Motor neuron (in vitro differentiated cells): ENCODE measurements at places on chromosomes 1 and 21.
A peak's percentile ranks its signal among the peaks of the same experiment; 100 is the strongest.

GRCh38 chr1:52323731-52324130, 42.3 kb downstream of the CC2D1B start:
- no peak for ATAC-seq

GRCh38 chr1:63936276-63936675, 162.5 kb downstream of the ROR1 start:
- no peak for ATAC-seq

GRCh38 chr1:200302192-200302920, 107.5 kb downstream of the ZNF281 start:
- peak; percentile 69 for ATAC-seq

GRCh38 chr1:169460191-169460833, 25.4 kb downstream of the SLC19A2 start:
- ATAC-seq: no peak

DNA sequence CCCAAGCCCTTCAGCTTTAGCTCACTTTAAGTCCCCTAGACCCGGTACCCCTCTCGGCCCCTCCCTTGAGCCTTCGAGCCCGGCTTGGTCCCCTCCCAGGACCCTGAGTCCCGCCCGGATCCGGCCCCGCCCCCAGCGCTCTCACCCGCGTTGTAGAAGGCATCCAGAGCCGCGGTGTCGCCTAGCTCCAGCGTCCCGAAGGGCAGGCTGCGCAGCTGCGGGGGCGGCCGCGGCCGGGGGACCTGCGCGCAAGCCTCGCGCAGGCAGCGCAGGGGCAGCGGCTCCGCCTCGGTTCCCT, 699 bp downstream of the MAP3K6 start:
- ATAC-seq: peak; percentile 80

DNA sequence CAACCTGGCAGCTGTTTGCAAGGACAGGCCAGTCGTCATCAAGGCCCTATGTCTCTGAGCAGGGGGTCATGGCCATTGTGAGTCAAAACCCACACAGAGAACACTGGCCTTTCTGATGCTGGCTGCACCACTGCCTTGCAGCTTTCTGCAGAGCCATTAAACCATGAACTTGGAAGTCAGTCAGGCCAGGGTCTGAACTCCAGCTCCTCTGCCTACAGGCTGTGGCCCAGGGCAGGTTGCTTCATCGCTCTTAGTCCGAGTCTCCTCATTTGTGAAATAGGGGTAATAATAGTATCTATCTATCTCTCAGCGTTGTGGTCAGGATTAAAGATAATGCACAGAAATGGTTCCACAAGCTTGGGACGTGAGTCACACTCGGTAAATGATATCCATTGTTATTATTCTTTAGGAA, 35.8 kb upstream of the HIVEP3 start:
- ATAC-seq: no peak

- peak; percentile 89 for ATAC-seq
Observed at GRCh38 chr1:159960721-159961381, 6.8 kb upstream of the SLAMF9 start.

- ATAC-seq: peak; percentile 99
Observed at GRCh38 chr1:90370686-90371447, 346.2 kb downstream of the BARHL2 start.

DNA sequence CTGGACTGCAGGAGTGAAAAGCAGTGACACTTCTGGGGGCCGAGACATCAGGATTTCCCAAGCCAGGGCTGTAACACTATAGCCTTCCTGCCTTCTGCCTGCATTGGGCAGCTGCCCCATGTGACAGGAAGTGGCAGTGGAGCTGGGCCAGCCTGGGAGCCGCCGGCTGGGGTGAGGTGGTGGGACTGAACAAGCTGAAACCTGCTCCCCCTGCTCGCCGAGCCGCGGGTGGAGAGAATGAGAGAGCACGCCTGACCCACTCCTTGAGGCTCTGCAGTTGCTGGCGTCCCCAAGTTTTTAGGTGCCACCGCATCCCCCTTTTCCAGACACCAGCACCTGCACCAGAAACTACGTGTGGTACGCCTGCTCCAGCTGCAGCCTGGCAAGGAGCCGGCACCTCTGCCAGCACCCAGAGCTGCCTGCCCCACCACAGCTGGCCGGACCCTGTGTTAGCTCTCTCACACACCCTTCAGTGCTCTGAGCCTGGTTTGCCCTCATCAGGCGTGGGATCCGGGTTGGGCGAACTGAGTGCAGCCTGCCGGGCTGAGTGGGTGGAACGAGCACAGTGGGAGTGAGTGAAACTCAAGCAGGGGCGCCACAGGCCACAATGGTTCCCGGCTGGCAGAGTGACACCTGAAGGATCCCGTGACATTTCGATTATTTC, 119.4 kb downstream of the AKT3 start:
- ATAC-seq: no peak

DNA sequence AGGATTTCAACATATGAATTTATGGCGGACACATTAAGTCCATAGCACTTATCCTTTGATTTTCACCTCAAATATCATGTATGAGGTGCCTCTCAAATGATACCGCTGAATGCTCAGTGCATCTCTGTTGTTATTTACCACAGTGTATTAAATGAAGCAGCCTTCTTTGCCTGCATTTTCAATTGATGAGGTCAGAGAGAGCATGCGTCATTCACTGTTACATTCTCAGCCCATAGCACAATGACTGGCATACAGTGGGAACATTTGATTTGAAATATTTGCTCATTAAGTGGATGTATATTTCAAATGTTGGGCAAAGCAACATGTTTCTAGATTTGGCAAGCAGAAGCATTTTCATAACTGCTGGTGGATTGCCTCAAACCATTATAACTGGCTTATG, 45.7 kb downstream of the LRRC7 start:
- no peak for ATAC-seq

- ATAC-seq: no peak
Observed at GRCh38 chr1:224831501-224831900, 98.0 kb upstream of the DNAH14 start.

GRCh38 chr1:40338745-40339419, 21.8 kb upstream of the COL9A2 start:
- peak; percentile 90 for ATAC-seq

DNA sequence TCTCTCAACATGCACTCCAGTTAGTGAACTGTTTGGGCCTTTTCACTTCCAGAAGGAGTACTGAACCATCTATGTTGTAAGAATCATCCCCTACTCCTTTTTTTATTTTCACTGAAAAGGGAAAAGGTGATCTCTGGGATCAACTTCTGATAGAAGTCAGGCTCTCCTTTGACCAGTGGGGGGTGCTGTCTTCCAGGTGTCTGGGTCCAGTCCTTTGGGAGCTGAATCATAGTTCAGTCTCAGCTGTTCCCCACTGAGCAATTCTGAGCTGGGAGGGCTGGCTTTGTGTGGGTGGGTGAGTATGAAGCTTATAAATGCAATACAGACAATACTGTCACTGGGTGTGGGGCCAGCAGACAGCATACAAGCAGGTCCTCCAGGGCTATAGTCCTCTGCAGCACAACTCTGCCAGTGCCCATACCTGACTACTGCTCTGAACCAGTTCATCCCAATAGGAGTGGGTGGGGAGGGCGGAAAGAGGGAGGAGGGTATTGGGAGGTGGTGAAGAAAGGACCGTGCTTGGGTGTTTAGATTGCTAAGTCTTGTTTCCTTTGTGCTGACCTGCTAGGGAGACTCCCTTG, 12.5 kb upstream of the SARS1 start:
- ATAC-seq: peak; percentile 64

DNA sequence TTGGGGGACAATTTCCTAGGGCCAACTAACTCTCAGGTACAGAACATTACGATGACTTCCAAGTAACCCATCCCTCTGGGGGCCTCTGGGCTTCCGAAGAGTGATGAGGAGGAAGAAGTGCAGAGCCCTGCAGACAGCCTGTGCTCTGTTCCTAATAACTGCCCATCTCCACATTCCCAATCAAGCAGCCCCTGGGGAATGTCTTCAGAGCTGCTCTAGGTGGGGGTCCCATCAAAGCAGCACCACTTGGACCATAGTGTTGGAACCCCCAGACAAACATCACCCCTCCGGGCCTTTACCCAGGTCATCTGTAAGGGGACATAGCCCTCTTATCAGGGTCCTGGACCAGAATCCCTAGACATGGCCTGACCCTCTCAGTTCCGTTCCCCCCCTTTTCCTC, 357.3 kb downstream of the NPHP4 start:
- no peak for ATAC-seq

GRCh38 chr1:36834586-36834985, 199.7 kb downstream of the GRIK3 start:
- ATAC-seq: peak; percentile 16

GRCh38 chr1:212213784-212214183, 71.4 kb upstream of the PPP2R5A start:
- ATAC-seq: no peak

GRCh38 chr1:53127546-53127945, 14.9 kb downstream of the SLC1A7 start:
- ATAC-seq: no peak

DNA sequence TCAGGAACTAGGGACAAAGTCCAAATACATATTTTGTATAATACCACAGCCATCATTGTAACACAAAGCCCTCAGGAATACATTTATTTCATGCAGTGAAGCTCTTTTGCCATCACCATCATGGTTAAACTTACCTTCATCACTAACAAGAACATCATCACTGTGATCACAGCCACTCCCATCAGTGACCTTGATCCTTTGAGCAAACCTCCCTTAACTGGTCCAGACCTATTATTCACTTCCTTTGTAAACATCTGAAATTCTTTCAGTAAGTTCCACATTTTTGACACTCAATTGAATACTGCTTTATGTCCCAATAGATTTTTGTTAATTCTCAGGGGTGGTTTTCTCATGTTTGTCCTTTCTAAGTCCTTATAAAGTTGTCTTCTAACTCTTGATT, 16.2 kb upstream of the KPRP start:
- no peak for ATAC-seq

DNA sequence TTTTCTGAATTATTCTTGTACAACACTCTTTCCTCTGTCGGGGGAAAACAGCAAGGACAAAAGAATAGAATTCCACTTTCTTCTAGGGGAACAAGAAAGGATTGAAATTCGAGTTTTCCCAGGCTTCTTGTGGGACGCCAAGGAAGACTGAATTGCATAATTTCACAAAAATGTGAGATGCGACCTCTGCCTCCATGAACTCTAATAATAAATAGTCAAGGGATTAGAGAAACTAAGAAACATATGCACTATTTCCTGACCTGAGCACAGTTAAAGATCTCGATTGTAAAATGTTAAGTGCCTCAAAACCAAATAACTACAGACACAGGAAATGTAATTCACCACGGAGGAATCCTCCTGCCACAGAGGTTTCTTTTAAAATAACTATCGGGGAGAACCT, 117.3 kb upstream of the MARK1 start:
- ATAC-seq: no peak

DNA sequence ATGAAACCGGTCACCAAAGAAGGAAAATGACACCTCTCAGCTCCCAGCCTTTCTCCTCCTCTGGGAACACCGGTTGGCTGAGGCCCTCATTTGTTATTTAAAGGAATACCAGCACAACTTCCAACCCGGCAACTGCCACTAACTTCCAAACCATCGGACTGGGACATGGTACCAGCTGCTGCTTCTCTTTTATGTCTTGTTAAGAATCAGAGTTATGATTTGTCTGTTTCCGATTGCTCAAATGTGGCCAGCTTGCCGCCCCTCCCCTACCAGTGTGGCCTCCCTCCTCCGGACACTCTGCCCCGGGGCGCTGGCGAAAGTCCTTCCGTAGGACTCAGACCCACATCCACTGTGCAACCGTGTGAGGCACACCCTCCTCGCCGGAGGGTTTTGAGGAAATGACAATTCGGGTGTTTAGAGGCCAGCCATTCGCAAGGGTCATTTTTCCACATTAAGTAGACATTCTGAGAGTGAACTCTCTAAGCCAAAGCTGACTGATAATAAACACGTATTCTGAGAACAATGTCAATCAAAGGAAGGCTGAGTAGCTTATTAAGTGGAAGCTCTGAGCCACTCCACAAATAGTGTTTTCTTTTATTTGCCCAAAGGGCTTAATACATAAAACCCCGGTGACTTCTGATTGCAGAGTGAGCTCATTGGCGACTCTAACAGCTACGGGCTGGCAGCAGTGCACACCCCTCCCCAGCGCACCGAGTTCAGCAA, 5.5 kb downstream of the RIPK4 start:
- ATAC-seq: peak; percentile 61

- ATAC-seq: no peak
Observed at GRCh38 chr1:212098310-212098709, 62.8 kb downstream of the DTL start.

GRCh38 chr21:19124691-19125090, 721.1 kb upstream of the TMPRSS15 start:
- ATAC-seq: no peak

GRCh38 chr1:234272656-234273312, 100.5 kb upstream of the COA6 start:
- ATAC-seq: no peak

DNA sequence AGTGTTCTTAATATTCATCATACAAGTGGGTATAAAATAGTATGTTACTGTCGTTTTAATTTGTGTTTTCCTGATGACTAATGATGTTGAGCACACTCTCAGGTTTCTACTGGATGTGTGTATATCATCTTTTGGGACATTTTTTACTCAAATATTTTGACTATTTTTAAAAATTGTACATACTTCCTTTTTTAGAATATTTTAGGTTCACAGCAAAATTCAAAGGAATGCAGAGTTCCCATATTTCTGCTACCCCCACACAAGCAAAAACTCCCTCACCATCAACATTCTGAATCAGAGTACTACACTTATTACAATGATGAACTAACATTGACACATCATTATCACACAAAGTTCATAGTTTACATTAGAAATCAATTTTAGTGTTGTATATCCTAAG, 114.5 kb downstream of the DPYD start:
- no peak for ATAC-seq

DNA sequence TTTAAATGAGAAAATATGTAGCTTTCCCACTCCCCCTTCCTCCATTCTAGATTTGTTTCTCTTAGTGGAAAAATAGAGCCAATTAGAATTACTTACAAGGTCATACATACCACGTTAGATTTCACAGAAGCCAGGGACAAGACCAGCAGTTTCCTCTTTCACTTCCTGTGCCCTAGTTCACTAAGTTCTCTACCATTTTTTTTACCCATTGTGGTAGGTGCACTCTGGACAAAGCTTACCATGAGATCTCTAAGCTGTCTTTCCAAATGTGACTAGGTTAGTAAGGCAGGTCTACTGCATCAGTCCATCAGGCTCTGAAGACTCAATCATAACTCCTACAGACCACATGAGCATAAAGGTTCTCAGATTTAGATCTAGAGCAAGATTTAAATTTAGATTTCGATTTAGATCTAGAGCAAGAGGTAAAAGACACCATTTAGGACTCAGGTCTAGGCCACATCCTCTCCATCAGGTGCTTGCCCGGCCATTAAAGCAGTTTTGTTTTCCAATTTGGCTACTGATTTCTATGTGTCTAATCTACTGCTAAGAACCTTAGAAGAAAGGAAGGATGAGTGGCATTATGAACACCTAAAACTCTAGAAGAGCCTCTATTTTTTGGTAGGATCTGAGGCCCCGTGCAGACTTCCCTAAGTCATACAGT, 235.3 kb downstream of the FAF1 start:
- no peak for ATAC-seq
